Renal cortical epithelial cell (primary cell): ENCODE measurements at places on chromosomes 6 and 20.

- DNase-seq: no peak
These were observed 59.8 kb upstream of the RREB1 start for GRCh38 chr6:7047966-7048365.

DNA sequence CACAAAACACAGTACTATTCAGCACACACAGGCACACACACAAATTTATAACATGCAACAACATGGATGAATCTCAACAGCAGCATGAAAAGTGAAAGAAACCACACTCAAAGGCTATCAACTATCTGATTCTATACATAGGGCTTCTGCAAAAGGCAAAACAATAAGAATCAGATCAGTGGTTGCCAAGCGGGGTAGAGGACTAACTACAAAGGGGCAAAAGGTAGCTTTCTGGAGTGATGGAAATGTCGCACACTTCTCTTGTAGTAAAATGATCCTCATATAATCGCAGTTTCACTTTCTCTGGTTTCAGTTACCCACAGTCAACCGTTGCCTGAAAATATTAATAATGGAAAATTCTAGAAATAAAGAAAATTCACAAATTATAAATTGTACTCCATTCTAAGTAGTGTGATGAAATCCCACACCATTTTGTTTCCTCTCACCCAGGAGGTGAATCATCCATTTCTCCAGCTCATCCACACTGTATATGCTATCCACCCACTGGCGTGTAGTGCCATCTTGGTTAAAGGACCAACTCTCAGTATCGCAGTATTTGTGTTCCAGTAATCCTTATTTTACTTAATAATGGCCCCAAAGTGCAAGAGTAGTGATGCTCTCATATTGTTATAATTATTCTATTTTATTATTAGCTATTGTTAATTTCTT is 12.8 kb upstream of the PLN start:
- no peak for DNase-seq

DNA sequence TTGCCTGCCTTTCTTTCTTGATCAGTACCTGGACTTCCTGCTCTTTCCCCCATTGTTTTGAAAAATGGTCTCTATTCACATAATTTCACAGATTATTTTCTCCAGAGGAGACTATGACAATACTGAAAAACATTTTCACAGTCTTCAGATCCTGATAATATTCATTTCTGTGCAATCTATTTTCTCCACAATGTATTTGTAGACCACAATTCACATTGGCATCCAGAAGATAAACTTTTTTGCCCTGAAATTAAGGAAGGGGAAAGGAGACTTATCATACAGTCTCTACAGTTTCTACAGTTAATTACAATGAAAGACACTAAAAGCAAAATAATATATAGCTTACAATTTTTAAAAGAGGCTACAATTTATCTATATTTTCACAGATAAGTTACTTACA is 18.4 kb downstream of the LCA5 start:
- DNase-seq: no peak

- no peak for DNase-seq
These were observed 327.3 kb downstream of the HACE1 start for GRCh38 chr6:104532462-104532861.

- DNase-seq: no peak
These were observed 128.1 kb downstream of the OPRM1 start for GRCh38 chr6:154167126-154167525.

- DNase-seq: no peak
These were observed 46.2 kb downstream of the TRAF3IP2 start for GRCh38 chr6:111559188-111560097.

DNA sequence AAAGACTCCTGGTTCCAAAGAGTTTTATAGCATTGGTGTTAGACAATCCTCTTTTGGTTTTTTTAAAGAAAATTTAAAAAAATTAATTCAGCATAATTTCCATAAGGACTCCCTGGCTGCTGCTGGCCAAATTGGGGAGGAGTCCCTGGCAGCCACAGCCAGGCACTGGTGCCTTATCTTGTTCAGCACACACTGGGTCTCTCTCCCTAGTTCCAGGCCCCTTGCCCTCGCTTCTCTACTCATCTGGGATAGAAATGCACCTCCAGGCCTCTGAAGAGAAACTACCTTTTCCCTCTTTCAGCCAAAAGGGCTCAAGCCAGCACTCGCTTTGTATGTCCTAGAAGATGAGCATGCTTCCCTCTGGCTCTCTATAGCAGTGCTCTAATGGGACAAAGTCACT is 13.4 kb upstream of the MAPK13 start:
- DNase-seq: no peak

DNA sequence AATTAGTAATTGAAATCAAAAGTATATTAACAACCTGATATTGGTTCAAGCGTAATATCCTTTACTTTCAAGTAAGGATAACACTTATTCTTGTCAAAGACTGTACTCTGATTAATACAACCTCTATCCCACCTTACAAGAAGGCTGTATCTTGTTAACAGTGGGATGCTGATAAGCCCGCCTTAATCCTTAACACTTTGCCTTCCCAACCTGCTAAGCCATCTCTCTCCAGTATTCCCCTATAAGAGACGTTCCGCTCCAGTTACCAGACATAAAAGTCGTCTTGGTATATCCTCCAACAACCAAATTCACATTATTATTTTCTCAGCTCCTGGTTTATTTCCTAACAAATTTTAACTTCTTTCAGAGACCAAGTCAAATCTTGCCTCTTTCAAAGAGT is 2.0 kb downstream of the BTBD9 start:
- DNase-seq: no peak

DNA sequence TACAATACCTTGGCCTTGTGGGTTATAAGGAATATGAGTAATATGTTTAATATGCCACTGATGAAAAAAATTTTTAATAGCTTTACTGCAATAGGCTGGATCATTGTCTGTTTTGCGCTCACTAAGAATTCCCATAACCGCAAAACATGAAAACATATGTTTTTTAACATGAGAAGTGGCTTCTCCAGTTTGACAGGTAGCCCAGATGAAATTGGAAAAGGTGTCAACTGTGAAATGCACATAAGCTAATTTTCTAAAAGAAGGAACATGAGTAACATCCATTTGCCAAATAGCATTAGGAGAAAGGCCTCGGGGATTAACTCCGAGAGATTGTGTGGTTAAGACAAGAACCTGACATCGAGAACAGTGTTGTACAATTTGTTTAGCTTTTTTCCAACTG is 4.9 kb downstream of the GLYATL3 start:
- DNase-seq: no peak

- no peak for DNase-seq
These were observed 67.3 kb downstream of the NPEPL1 start for GRCh38 chr20:58759947-58760346.

DNA sequence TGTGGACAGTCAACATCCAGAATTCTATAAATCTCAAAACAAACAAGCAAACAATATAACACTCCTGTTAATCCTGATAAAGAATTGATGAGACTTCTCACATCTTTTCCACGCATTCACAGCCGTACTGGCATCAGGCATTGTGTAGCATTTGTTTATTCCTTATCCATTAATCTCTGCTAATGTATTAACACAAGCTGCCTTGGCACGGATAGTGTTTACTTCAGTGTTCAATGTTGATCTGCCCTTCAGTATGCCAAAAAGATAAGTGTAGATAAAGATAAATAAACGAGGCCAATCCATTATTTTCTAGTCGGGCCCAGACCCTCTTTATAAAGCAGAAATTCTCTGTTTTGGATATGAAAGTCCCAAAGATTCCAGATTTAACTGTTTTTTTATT is 16.1 kb downstream of the UFL1 start:
- DNase-seq: no peak

DNA sequence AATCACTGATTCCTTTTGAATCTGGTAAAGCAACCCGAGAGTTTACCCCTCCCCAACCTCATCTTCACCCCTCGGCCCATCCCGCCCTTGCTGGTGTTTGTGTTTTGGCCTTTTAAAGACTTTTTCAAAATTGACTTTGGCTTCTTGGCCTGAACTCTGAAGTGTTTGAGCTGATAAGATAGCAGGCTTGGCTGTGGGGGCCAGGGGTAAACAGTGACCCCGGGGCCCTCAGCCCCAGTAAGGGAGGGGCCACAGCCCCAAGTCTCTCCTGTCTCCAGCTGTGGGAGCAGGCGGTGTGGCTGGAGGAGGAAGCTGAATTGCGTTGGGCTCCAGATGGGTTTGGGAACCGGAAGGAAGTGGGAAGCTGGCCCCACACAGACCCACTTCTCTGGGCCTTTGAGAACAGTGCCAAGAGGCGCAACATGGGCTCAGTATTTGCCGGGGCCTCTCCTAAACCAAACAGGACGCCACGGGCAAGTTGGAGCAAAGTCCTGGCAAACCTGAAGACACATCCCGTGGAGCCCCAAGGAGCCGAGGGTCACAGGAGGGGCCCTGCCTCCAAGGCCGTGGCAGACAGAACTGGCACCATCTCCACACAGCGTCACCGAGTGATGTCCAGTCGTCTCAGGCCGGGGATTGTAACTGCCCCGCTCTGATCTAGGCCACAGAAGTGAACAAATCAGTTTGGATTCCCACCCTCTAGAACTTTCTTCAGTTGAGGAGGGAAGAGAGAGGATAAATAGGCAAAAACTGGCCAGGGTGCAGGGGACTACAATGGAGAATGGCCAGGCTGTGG is 54.3 kb upstream of the PTPN1 start:
- no peak for DNase-seq

DNA sequence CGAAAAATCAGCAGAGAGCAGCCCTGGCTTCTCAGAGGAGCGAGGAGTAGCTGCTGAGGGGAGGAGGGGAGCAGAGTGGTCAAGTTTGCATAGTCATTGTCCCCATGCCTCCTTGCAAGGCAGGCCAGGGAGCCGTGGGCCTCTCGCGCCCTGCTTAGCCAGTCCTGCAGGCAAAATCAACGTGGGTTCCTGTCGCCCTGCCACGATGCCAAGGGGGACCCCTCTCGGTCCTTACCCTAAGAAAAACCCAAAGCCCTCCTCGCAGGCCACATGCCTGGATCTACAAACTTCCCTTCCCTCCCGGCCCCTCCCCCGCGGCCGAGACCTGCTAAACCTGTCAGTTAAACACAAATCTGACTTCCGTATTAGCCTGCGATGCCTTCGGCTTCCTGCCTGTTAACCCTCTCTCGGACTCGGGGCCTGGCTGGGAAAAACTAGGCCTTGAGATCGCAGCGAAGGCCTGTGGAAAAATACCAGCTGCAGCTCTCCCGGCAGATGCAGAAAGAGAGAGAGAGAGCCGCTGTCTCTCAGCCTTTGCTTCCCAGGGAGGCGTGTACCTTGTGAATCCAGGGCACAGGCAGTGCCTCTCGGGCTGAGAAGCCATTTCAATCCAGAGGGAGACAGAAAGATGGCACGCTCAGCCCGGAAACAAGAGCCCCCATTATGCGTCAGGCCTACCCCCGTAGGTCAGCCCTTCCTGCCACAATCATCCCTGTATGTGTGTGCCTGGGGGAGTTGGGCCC is 968 bp upstream of the ZMYND8 start:
- peak; percentile 86 for DNase-seq

DNA sequence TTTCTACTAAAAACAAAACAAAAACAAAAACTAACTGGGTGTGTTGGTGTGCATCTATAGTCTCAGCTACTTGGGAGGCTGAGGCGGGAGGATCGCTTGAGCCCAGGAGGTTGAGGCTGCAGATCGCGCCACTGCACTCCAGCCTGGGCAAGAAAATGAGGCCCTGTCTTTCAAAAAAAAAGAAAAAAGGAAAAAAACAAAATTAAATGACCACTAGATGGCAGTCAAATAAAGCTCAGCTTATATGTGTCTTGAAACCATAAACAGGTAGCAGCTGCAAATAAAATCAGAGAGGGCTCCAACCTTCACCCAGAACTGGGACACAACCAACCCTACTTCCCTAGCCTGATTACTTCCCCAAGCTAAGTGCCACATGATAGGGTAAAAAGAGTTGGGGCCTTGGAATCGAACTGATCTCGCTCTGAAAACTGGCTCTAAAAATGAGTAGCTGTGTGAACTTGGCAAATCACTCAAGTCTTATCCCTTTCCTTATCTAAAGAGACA is 67.1 kb upstream of the ADGRF4 start:
- DNase-seq: peak; percentile 74

DNA sequence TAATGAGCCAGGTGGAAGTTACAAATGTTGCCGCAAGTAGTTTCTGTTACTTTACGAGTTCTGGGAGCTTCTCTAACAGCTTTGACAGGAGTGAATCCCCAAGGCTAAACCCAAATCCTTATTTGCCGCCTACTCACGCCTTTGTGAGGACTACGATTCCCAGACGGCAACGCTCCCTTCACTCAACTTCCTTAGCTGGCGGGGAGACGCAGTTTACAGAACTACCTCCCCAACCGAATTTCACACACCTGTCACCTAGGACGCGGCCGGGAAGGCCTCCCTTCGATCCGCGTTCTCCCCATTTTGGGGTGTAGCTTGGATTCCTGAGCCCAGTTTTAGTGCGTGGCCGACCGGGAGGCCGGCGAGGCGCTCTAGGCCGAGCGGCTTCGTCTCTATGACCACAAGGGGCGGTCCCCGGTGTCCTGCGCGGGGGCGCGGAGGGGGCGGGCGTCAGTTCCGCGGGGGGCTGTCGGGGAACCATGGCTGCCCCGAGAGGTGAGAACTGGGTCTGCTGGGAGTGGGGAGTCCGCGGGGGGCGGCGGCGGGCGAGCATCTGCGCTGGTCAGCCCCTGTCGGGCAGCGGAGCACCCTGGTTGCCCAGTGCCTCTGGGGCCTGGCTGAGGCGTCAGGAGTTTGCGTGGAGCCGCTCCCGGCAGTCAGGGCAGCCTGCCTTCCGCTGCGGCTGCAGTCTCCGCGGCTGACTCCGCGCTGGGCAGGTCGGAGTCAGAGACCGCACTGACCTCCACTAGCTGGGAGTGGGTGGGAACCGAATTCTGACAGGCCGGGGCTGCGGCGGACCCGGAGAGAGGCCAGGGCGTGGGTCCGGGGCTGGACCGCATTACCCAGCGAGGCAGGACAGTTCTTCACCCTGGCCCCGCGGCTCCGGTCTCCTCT is at the start of gene SLC35A1:
SLC35A1 (plus strand) TSS at position 450 of the 894 bp plus-strand sequence; CDS start at position 480, 30 bp downstream.
- peak; percentile 71 for DNase-seq

DNA sequence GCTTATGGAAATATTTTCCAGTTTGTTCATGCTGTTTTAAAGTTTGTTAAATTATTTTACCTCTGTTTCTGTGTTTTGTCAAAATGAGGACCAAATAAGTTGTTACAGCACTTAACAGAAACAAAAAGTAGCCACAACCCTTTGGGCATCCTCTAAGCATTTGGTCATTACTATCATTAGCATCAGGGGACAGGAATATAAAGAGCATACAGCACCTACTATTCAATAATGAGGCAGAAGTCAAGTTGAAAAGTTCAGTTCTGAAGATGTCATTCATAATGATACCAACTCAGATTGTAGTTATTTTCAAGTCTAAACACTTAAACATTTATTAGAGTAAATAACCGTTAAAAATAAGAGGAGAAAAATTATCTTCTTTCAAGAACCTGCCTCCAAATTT is 862.3 kb upstream of the FLRT3 start:
- DNase-seq: no peak

DNA sequence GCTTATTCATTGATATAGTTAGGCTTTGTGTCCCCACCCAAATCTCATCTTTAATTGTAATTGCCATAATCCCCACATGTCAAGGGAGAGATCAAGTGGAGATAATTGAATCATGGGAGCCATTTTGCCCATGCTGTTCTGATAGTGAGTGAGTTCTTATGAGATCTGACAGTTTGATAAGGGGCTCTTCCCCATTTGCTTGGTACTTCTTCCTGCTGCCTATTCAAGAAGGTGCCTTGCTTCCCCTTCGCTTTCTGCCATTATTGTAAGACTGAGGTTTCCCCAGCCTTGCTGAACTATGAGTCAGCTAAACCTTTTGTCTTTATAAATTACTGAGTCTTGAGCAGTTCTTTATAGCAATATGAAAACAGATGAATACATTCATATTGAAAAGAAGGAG is 45.6 kb downstream of the CENPW start:
- DNase-seq: no peak
